ENCODE measurements at places on chromosomes 5 and 9.
A peak's percentile ranks its signal among the peaks of the same experiment; 100 is the strongest.

DNA sequence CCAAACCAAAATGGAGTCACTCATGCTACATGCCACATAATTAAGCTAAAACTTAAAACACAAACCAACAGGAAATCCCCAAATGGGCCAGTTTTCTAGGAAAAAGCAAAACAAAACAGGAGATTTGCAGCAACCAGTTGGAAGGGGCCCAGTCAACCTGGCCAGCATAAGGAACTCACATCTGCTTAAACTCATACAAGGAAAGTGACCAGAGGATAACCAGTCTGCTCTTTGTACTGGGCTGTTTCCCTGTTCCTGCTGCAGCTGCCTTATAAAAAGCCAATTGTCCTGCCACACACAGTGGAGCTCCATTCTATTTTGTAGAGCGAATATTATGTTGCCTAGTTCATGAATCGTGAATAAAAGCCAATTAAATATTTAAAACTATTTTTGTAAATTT, 29.5 kb upstream of the PTPDC1 start:
- DNase-seq: no peak

GRCh38 chr5:87410931-87411330, 1.8 kb downstream of the CCNH start:
- peak; percentile 85 for DNase-seq

DNA sequence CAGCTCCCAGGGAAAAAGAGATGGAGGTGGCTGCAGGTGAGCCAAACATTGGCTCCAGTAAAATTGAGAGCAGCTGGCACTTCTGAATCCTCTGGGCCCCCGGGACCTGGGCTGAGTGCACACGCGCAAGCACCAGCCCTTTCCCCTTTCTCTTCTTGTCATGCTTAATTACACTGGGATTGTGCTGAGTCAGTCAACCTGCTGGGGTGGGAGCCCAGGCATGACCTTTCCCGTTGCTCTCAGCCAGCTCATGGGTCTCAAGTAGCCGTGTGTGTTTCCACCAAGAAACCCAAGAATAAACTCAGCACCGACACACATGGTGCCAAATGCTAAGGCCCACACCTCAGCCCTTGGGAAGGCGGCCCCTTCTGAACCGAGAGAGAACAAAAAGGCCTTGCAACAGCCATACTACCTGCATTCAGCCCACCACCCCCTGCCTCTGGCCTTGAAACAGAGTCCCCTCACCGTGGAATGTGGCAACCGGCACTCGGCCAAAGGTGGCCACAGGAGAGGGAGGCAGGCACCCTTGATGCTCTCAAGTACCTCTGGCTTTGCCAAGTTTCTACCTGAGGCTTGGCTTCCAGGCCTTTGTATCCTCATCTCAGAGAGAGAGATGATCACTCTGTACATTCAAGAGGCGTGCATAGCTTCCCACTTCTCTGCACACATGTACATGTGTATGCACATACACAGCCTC, 28.1 kb downstream of the SLIT3 start:
- DNase-seq: no peak

GRCh38 chr9:31783491-31783890, 601.0 kb upstream of the ACO1 start:
- DNase-seq: no peak

DNA sequence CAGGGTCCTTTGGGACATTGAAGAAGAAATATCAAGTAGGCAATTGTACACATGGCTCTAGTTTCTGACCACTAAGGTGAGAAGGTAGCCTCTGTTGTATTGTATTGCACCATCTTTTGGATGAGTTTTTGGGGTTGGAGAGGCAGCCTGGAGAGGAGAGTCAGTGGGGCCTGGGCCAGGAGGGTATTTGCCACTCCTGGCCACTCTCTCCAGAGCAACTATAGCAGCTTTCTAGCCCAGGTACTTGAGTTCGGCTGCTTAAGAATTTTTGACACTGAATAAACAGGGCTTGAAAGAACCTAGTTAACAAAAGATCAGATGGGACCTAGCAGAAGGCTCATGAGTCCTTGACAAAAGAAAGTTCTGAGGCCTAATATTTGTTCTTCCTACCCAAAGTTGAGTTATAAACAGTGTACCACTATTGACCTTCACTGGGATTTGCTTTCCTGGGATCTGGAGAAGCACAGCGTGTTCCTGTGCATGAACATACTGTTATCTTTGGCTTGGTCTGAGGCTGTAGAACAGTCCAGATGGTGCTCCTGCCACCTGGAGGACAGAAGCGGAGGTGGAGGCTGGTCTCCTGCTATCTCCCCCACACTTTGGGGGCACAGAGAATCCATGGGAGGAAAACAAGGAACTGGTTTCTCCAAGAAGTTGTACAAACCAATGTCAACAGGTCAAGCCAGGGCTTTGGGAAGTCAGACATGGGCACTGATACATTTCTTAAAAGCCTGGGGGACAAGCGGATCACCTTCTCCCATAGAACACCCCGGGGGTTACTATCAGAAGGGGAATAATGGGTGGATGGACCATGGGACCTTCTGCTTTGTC, 110.4 kb upstream of the LIFR start:
- no peak for DNase-seq

DNA sequence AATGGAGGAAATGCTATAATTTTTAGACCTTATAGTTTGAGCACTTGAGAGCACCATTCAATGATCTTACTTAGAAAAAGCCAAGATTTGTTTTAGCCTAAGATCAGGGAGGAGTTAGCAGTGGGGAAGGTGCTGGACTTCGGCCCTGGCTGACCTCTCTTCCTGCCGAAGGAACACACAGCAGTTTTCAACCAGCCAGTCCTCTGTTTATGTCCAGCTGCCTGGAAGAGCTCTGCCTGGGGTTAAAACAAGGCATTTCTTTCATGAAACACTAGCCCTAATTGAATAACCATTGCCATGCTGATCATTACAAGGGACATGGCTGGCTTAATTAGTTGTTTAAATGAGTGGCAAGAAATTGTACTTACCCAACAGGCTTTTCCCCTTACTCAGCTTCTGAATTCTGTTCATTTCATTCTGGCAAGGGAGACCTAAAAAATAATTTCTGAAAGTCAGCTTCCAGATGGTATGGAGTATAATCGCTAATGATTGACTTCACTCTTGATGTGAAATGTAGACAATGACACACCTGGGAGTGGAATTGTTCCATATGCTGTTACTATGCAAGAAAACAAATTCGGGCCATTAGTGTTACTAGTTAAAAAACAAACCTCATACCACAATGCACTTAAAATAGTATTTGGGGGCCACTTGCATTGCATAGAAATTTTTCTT, 514.2 kb downstream of the SPOCK1 start:
- no peak for DNase-seq

DNA sequence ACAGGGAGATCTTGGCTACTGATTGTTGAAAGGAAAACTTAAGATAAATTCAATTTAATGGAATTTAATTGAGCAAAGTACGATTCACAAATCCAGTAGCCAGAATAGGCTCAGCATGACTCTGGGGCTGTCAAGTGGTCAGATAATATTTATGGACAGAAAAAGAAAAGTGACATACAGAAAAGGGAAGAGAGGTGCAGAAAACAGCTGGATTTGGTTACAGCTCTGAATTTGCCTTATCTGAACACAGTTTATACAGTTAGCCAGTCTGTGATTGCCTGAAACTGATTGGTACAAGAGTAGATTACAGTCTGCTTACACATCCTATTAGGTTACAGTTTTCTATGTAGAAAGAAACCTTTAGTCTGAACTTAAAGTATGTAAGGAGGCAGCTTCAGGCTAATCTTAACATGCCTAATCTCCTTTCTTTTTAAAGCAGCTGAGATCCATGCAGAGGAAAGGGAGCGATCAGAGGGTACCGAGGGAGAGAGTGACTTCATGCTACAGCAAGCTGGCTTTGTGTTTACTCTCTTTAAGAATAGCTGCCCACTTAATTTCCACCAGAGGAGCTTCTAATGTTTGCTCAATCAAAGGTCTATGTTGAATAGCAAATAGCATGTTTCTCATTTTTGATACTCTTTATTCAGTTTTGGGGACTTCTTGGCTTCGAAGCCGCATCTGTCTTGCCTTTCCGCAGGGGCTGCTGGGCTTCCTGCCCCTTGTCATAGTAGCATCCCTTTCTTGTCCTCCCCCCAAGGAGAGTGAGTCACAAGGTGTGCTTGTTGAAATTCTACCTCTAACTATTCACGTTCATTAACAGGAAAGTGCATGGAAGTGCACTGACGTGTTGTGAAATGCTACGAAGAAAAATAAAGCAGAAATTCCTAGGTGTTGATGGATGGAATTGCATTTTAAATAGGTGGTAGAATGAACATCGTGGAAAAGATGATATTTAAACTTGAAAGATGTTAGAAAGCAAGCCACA, 761.2 kb downstream of the TAF11L14 start:
- no peak for DNase-seq

GRCh38 chr5:138352722-138353559, 456 bp downstream of the KDM3B start:
- DNase-seq: no peak

GRCh38 chr5:16922430-16922829, 13.7 kb downstream of the MYO10 start:
- no peak for DNase-seq

DNA sequence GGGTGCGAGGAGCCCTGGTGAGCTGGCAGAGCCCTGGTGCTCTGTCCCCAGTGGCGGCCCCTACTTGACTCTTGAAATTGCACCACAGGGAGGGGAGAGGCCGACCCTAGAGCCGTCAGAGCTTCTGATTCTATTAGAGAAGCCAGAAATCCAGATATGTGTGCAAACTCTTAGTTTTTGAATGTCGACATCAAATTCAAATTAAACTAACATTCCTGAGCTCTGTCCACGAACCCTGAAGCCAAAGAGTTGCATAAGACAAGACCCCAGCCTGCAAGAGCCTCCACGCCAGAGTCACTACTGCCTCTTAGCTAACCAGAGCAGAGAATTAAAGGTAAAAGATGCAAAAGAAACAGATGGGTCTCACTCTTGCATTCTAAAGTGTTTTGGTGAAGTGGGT, 29.8 kb upstream of the MSX2 start:
- DNase-seq: no peak

- DNase-seq: no peak
Measured at GRCh38 chr9:127828262-127829031, 25.8 kb downstream of the FPGS start.

DNA sequence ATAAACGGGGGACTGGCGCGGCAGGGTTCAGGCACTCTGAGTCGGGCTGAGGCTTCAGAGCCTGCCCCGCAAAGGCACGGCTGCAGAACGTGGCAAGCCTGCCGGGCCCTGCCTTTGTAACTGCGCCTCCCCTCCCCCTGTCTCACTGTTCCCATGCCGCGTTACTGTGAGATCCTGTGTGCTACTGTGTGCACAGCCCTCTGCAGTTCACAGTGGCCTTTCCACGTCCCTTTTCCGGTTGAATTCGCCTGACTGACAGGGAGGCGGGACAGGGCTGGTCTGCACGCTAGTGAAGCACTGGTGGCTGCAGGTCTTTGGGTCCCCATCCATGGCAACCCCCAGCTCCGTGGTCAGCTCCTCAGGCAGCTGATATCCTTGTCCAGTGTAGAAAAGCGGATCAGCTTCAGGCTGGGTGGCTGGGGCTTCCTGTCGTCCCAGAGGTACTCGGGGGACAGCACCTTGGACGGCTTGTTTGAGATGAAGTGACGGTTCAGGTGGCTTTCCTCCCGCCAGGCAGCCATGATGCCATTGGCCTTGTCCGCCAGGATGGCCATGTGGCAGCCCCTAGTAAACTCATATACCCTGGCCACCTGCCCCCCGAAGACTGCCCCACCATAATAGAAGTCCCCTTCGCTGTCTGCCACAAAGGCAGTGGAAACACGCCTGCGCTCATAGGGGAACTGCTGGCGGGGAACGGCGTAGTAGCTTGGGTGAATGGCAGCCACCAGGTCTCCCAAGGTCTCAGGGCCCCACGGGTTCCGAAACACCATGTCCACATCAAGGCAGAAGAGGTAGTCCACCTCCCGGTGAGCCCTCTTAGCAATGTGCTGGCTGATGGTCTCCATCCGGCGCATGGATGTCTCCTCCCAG, 10.3 kb downstream of the GBGT1 start:
- no peak for DNase-seq

DNA sequence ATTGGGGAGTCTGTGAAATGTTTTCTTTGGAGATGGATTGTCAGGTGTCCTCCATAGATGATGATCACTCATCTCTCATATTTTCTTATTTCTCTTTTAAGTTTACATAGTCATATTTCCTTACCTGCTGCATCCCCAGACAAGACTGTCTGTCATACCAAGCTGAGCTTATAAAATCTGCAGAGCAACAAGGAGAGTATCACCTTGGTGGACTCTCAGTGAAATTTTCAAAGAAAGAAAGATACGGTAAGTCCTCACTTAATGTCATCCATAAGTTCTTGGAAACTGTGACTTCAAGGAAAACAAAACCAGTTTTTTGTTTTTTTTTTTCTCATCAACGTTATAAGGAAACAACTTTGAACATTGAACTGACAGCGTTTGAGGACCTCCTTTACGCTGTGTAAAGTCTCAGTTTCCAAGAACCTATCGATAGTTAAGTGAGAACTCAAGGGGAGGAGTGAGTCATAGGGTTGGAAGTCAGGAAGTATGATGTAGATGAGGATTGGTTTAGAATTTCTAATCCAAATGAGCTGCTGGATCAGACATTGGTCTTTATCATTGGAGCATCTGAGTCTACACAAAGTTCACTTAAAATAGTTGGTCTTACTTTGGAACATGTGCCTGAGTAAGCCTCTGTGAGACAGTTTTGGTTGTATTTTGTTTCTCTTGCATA, 45.5 kb downstream of the SPIN1 start:
- no peak for DNase-seq

DNA sequence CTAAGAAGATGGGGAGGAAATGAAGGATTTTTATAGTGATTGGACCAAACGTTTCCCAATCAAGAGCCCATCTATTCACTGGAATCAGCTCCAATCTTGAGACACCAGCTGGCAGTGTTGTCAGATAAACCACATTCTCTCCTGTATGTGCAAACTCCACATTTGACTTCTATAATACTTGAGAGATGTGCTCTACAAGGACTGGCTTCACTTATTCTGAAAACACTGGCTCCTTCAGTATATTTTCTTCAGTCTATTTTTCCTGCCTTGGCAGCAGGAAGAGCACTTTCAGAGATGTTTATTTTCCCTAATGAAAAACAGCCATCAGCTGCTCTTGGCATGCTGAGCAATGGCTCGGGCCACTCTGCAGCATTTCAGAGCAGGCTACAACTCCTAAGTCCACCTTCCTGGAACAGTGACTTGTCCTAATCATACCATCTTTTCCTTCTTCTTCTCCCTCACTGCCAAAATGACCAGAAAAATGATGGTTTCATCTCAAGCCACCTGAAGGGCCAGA, 96.9 kb upstream of the FSTL4 start:
- no peak for DNase-seq

DNA sequence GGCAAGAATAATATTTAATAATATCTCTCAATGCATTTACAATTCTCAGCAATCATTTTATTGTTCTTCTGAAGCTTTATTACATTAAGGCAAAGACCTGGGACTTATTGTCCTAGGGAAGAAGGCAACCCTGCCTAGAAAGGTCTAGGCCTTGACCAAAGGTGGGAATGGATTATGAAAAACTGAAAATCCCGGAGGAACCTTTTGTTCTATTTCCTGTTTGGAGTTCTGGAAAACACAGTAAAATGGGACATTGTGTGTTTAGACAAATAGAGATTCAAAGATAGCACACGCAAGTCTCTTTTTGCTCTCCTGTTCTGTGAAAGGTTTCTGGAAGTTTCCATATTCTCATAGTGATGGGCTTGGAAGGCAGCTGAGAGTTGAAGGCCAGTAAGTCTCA, 31.1 kb downstream of the BAAT start:
- DNase-seq: no peak
